Hindlimb muscle (tissue), 1 donor: ENCODE measurements at places on chromosomes 2 and 18. TPM values are rescaled to one million over a fixed set of nuclear protein-coding genes. Genes with fewer than 3 reads are reported as not detected.

- no peak for DNase-seq
Measured at GRCh38 chr18:59848002-59848401, 51.8 kb upstream of the PMAIP1 start.

- DNase-seq = no peak
Measured at GRCh38 chr2:196294516-196294909, 123.1 kb upstream of the STK17B start.

GRCh38 chr2:231397011-231397927 is 1.8 kb downstream of the B3GNT7 start:
- no peak for DNase-seq

GRCh38 chr2:5713101-5713500 is 20.9 kb downstream of the SOX11 start:
- no peak for DNase-seq

DNA sequence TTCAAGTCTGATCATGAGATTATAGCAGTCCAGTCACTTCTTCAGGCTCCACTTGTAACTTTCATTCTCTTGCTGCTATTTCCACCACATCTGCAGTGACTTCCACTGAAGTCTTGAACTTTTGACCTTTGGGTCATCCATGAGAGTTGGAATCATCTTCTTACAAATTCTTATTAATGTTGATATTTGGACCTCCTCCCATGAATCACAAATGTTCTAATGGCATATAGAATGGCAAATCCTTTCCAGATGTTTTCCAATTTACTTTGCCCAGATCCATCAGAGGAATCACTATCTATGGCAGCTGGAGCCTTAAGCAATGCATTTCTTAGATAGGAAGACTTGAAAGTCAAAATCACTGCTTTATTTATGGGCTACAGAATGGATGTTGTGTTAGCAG is 159.4 kb downstream of the LTBP1 start:
- DNase-seq = no peak

Gene NYAP2
- polyA plus RNA-seq = 0.59 TPM

DNA sequence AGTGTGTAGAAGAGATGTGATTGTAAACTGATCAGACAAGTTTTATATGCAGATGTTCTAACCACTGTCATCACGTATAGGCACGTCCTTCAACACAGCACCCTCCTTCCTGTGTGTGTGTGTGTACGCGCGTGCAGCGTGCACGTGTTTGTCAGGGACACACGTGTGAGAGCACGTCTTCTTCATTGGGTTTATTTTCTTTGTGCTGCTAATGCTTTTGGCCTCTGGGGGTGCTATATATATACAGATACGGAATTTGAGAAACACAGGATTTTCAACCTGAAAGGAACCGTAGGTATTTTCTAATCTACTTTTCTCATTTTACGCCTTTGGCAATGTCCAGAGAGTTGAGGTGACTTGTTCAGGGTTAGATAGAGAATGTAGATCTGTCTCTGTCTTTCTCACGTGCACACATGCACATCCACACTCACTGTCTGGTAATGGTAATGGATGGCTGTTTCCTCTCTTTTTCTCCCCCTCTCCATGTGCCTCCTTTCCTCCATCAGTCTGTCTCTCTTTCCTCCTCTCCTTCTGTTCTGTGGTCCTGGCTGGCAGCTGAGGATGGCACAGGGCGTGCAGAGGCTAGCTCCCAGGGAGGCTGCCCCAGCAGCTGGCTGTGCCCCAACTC is 13.4 kb upstream of the CELF4 start:
- DNase-seq = no peak

DNA sequence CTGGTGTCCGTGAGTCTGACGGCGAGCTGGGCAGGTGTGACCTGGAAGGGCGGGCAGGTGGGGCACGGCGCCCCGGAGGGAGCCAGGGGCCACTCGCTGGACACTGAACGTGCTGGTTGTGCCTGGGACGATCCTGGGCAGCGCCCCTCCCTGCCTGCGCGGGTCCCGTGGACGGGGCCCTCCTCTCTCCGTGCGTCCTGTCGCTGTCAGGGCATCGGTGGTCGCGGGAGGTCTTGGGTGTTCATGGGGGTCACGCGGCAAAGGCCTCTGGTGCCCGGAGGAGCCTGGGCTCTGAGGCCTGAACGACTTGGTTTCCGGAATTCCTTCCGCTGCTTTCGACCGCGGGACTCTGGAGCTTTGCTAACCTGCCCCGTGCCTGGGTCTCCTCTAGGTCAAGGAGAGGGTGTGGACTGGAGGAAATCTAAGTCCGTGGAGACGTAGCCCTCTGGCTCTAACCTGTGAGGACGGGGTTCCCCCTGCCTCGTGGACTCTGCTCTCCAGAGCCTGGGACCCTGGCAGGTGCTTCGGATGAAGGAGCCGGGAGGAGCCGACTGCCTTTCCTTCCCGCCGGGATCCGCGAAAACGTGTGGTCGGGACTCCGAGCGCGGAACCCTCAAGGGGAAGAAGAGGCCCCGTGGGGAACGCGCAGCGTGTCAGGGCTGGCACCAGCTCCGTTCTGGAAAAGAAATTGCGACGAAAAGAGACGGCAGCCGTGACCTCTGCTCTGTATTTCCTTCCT is 14.7 kb downstream of the SOX11 start:
- DNase-seq = no peak

DNA sequence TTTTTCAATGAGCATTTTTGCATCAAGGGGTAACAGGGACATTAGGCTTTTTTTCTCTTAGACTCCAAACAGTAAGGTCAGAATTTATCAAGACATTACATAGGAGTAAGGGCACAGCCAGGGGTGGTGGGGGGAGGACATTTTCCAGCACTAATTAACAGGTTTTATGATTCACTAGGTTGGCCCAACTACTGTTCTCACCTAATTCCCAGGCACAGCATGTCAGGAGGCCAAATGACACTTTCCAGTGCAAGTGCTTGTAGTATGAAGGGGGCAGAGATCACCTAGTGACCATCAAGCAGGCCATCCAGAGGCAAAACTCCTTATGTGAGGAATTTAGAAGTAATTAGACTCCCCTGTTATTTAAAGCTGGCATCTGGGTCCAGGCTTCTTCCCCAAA is 3.9 kb upstream of the MBD2 start:
- no peak for DNase-seq

GRCh38 chr2:175017618-175018414 is 12.6 kb upstream of the CHN1 start:
- no peak for DNase-seq

DNA sequence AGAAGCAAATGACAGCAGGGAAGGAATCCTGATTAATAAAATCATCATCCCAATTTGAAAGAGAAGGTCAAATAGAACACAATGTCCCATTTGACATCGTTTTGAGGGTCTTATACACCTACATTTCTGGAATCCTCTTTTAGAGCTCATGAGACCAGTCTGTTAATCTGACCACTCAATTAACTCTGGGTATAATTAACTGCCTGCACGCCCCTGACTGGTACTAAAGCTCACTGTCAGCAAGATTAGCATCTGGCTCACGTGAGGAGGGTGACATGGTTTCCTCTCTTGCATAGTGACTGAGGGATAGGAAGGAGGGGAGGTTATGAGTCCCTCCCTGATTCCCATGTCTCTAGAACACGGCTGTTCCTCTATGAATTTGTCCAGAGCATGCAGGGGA is 124.3 kb downstream of the ICOS start:
- no peak for DNase-seq

- no peak for DNase-seq
Measured at GRCh38 chr2:95333888-95334338, 36.8 kb downstream of the KCNIP3 start.

GRCh38 chr18:47606526-47606925 is 323.9 kb downstream of the SMAD2 start:
- no peak for DNase-seq

DNA sequence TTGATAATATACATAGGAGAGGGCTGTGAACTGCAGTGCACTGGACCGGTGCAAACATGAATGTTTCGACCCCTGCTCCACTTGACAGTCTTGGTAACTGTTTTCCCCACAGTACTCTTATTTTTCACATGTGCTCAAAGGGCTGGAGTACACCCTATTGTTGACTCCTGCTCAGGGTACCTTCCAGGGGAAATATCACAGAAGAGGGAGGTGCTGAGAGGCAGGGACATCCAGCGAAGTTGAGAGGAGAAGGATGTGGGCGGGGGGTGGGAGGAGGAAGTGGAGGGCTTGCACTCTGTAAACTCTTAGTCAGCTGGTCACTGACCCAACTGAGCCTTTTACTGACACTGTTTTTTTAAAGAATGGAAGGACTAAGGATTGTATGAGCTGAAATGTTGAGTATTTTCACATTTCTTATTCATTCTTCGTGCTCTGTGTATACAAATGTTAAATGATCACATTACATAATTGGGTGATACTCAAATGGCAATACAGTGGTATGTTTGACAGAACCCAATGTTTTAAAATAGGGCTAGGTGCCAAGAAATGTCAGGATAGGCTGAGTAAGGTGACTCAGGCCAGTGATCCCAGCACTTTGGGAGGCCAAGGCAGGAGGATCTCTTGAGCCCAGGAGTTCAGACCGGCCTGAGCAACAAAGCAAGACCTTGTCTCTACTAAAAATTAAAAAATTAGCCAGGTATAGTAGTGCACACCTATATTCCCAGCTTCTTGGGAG is 10.0 kb downstream of the INPP4A start:
- DNase-seq = no peak

Gene MEP1B
- not detected for polyA plus RNA-seq

DNA sequence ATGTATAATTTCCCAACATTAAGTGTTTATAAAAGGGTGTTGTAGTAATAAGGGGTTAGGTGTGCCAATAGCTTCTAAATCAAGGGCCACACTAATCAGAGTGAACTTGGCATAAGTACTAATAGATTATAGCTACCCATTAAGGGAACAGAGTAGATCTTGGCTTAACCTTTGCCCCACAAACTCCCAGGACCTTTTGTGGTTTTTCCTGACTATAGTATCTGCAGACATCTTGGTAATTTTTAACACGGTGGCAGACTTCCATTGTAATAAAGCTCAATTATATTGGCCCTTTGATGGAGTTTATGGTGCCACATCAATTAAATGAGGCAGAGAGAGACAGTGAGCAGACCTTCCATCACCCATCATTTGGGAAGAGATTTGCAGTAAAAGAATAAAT is 358.5 kb upstream of the HNRNPA3 start:
- no peak for DNase-seq

Gene MERTK
- polyA plus RNA-seq = 4.4 TPM

- DNase-seq = no peak
Measured at GRCh38 chr18:35322486-35323458, 21.4 kb downstream of the ZNF24 start.

Gene FBXO15
- 0.57 TPM for polyA plus RNA-seq

DNA sequence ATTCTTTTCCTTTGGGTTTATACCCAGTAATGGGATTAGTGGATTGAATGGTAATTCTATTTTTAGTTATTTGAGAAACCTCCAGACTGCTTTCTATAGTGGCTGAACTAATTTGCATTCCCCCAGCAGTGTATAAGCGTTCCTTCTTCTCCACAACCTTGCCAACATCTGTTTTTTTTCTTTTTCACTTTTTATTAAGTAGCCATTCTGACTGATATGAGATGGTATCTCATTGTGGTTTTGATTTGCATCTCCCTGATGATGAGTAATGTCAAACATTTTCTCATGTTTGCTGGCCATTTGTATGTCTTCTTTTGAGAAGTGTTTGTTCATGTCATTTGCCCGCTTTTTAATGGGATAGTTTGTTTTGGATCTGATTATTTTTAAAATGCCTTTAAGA is 64.1 kb upstream of the MEIS1 start:
- DNase-seq = no peak

Gene RBMS1
- 61.3 TPM for polyA plus RNA-seq

Gene GULP1
- polyA plus RNA-seq = 18.3 TPM

Gene LYG2
- 0.25 TPM for polyA plus RNA-seq

GRCh38 chr2:44970846-44971450 is 29.4 kb downstream of the SIX3 start:
- DNase-seq = no peak

DNA sequence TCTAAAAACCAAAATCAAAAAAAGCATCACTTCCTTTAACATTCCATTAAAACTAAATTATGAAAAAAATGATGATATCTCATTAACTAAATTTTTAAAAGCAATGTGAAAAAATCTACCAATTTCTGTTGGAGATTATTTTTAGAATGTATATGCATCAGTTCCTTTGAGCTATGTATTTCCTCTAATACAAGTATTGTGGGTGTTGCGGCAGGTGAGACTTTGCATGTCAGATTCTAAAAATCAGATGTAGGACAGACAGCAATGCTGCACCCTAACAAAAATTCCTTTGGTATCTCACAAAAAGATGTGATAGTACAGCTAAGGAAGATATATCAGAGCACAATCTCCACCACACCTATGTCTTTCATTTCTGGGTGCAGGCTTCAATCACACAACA is 6.8 kb downstream of the MBD2 start:
- DNase-seq = no peak

DNA sequence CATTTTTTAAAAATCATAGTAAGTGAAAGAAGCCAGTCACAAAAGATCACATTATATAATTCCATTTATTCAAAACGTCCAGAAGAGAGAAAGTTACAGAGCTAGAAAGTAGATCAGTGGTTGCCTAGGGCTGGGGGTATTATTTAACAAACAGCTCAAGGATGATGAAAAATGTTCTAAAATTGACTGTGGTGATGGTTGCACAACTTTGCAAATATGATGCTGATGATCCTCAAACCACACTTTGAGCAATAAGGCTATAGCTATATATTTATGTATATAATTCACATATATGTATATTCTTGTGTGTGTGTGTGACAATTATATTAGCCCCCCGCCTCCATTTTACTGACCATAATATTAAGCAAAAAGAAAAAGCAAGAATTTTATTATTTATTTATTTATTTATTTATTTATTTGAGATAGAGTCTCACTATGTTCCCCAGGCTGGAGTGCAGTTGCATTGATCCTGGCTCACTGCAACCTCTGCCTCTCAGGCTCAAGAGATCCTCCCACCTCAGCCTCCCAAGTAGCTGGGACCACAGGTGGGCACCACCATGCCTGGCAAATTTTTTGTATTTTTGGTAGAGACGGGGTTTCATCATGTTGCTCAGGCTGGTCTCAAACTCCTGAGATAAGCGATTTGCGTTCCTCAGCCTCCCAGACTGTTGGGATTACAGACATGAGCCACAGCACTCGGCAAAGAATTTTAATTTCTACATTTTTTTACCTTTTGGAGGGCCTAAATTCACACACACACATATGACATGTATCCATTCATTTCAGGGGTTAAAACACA is 1.9 kb downstream of the WDR12 start:
- DNase-seq = no peak

GRCh38 chr2:100344433-100344832 is 22.1 kb upstream of the LONRF2 start:
- no peak for DNase-seq

GRCh38 chr2:200317975-200318374 is 11.5 kb downstream of the SPATS2L start:
- no peak for DNase-seq

Gene EGR4
- polyA plus RNA-seq = not detected

GRCh38 chr2:42931146-42931817 is 138.9 kb upstream of the HAAO start:
- DNase-seq = no peak

Gene DSG2
- polyA plus RNA-seq = 3.8 TPM

- DNase-seq = no peak
Measured at GRCh38 chr2:206218796-206219499, 55.5 kb upstream of the ZDBF2 start.

DNA sequence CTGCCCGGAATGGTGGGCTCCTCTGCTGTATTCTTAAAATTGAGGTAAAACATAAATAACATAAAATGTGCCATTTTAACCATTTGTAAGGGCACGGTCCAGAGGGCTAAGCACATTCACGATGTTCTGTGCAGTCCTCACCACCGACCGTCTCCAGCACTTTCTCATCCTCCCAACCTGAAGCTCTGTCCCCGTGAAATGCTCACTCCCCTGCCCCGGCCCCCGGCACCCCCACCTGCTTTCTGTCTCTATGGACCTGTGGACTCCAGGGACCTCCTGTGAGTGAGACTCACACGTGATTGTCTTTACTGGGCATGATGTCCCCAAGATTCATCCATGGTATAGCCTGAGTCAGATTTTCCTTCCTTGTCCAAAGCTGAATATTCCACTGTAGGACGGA is 38.7 kb upstream of the CTDP1 start:
- DNase-seq = no peak
